ENCODE measurements at places on chromosomes 2 and 18.
A peak's percentile ranks its signal among the peaks of the same experiment; 100 is the strongest.

- H3K4me3 ChIP-seq = no peak overlapping the region
- H3K27ac ChIP-seq = no peak overlapping the region
- DNase-seq = no peak
- H3K36me3 ChIP-seq = no peaks in the 10 kb centered on the region
- H3K27me3 ChIP-seq = no peaks in the 10 kb centered on the region
Measured at GRCh38 chr2:204842661-204843485, 297.6 kb downstream of the PARD3B start.

- H3K27me3 ChIP-seq = peaks cover 6% of the 10 kb centered on the region
- H3K27ac ChIP-seq = no peak overlapping the region
- DNase-seq = no peak
- H3K4me1 ChIP-seq = no peaks in the 10 kb centered on the region
- peak overlapping the region; percentile 80 for H3K4me3 ChIP-seq
Measured at GRCh38 chr18:61893309-61893970, 633 bp upstream of the RNF152 start.

GRCh38 chr2:79670198-79670597 lies 157.3 kb downstream of the CTNNA2 start:
- H3K4me1 ChIP-seq = 0 out of 2 replicates have a peak, but pooled peaks cover 5% of the 10 kb centered on the region
- DNase-seq = peak; percentile 64
- no peaks in the 10 kb centered on the region for H3K36me3 ChIP-seq
- no peak overlapping the region for H3K27ac ChIP-seq
- no peaks in the 10 kb centered on the region for H3K27me3 ChIP-seq
- no peak overlapping the region for H3K4me3 ChIP-seq

GRCh38 chr2:205754285-205754923 lies 72.1 kb downstream of the NRP2 start:
- peaks cover 3% of the 10 kb centered on the region for H3K4me1 ChIP-seq
- H3K36me3 ChIP-seq = no peaks in the 10 kb centered on the region
- H3K27ac ChIP-seq = no peak overlapping the region
- DNase-seq = no peak

- DNase-seq = no peak
- H3K4me1 ChIP-seq = 0 out of 2 replicates have a peak, but pooled peaks cover 2% of the 10 kb centered on the region
- H3K36me3 ChIP-seq = peaks cover 2% of the 10 kb centered on the region
- H3K27ac ChIP-seq = no peak overlapping the region
- H3K27me3 ChIP-seq = no peaks in the 10 kb centered on the region
Measured at GRCh38 chr2:158650646-158651357, 144.3 kb upstream of the DAPL1 start.

GRCh38 chr2:237283131-237283928 lies 130.6 kb downstream of the COL6A3 start:
- H3K27ac ChIP-seq = no peak overlapping the region
- no peaks in the 10 kb centered on the region for H3K4me1 ChIP-seq
- no peak for DNase-seq
- no peaks in the 10 kb centered on the region for H3K27me3 ChIP-seq
- no peak overlapping the region for H3K4me3 ChIP-seq
- no peaks in the 10 kb centered on the region for H3K36me3 ChIP-seq

DNA sequence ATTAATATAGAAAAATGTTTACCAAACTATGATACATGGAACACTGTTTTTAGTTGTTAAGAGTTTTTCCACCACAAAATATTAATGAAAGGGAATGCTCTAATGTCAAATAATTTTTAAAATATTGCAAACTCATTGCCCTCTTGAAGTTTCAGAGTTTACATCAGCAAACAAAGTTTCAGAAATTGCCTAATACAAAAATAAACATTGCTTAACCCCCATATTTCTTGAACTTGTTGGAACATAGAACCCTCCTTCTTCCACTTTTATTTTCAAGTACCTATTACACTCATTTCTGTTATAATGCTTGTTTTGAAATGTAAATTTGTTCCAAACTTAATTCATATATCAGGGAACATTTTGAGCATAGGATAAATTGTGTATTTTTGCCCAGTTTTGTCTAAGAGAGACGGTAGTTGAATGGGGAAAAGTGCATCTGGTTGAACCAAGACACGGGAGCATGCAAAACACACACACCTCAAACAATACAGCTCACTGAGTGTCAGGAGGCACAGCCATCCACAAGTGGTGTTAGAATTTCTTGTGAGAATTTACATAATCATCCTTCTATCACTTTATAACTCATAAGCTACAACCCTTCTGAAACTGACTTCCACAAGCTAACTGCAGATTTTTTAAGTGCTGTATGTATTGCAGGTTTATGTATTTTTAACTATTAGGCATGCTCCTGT lies 5.3 kb upstream of the MC4R start:
- H3K27me3 ChIP-seq = no peaks in the 10 kb centered on the region
- no peak for DNase-seq
- no peak overlapping the region for H3K4me3 ChIP-seq
- no peaks in the 10 kb centered on the region for H3K36me3 ChIP-seq

GRCh38 chr2:229057976-229058553 lies 213.0 kb downstream of the PID1 start:
- no peaks in the 10 kb centered on the region for H3K4me1 ChIP-seq
- no peak overlapping the region for H3K27ac ChIP-seq
- DNase-seq = no peak

- no peaks in the 10 kb centered on the region for H3K27me3 ChIP-seq
- peaks cover 2% of the 10 kb centered on the region for H3K4me1 ChIP-seq
- no peak overlapping the region for H3K4me3 ChIP-seq
- no peak for DNase-seq
- H3K27ac ChIP-seq = no peak overlapping the region
Measured at GRCh38 chr2:96839293-96839874, 4.4 kb downstream of the ANKRD23 start.

DNA sequence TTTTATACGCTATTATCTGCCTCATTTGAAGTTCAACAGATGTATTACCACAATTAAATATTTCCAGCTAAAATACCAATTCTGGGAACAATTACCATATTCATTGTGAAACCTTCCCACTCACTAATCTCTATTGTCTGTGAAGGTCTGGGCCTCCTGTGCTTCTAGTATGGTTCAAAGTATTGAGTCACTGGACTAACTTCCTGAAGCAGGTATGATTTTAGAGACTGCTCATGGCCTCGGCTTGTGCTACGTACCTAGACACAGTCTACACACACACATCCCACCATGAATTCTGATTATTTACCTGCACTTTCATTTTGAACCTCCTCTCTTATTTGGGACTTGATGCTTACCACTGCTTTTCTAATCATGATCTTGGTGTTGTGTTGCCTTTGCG lies 180.7 kb upstream of the EPHA4 start:
- H3K27ac ChIP-seq = no peak overlapping the region
- no peaks in the 10 kb centered on the region for H3K36me3 ChIP-seq
- no peak overlapping the region for H3K4me3 ChIP-seq
- no peak for DNase-seq
- H3K27me3 ChIP-seq = no peaks in the 10 kb centered on the region

DNA sequence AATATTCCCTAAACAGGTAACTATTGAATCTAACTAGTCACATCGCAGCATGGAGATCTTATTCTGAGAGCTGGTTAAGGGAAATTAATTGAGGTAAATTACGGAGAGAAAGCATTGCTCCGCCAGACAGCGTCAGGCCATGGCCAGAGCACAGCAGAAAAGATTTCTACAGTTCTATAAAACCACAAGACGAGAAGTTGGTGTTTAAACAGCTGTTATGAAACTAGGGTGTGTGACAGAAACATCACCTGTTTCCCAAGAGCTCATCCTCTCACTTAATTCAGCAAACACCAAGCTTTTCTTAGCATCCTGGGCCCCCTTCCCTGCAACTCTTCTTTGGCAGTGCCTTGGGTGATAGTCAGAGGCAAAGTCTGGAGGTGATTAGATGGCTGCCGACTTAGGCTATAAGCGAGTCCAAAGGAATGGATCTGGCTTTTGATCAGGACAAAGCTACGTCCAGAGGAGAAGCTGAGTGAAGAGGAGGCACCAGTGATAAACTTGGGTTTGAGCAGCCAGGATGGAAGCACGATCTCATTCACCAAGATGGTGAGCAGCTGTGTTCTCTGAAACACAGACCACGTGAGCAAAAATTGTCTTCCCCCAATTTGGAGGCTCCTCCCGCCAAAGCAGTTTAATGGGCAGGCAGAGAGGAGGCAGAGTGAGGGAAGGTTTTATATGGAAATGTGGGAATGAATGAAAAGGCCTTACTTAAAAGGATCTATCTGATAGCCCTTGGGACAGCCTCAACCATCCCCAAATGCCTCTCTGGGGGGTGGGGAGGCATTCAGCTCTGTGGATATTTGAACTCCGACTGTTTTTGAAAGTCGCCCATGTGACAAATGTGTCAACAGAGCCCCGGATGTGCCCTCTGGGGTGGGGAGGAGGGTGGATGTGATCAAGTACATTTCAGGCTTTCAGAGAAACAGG lies 57.8 kb downstream of the PKDCC start:
- H3K4me1 ChIP-seq = peaks cover 2% of the 10 kb centered on the region
- no peaks in the 10 kb centered on the region for H3K36me3 ChIP-seq
- DNase-seq = no peak
- H3K4me3 ChIP-seq = no peak overlapping the region
- H3K27me3 ChIP-seq = no peaks in the 10 kb centered on the region

DNA sequence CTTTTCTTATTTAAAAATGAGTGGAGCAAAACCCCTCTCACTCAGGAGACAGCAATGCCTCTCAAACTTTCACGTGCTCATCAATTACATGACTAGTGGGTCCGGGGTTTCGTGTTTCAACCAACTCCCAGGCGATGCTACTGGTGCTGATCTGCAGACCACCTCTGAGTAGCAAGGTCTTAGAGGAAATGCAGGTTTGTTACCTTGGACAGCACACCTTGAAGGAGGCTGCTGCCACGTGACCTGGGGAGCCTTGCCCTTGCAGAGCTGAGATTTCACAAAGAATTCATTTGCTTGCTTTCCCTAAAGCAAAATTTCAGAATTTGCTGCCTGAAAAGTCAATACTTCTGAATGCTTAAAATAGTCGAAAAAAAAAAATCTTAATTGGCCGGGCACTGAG lies 32.4 kb downstream of the SMIM21 start:
- no peak overlapping the region for H3K4me3 ChIP-seq
- no peaks in the 10 kb centered on the region for H3K27me3 ChIP-seq
- H3K36me3 ChIP-seq = no peaks in the 10 kb centered on the region
- H3K27ac ChIP-seq = no peak overlapping the region

DNA sequence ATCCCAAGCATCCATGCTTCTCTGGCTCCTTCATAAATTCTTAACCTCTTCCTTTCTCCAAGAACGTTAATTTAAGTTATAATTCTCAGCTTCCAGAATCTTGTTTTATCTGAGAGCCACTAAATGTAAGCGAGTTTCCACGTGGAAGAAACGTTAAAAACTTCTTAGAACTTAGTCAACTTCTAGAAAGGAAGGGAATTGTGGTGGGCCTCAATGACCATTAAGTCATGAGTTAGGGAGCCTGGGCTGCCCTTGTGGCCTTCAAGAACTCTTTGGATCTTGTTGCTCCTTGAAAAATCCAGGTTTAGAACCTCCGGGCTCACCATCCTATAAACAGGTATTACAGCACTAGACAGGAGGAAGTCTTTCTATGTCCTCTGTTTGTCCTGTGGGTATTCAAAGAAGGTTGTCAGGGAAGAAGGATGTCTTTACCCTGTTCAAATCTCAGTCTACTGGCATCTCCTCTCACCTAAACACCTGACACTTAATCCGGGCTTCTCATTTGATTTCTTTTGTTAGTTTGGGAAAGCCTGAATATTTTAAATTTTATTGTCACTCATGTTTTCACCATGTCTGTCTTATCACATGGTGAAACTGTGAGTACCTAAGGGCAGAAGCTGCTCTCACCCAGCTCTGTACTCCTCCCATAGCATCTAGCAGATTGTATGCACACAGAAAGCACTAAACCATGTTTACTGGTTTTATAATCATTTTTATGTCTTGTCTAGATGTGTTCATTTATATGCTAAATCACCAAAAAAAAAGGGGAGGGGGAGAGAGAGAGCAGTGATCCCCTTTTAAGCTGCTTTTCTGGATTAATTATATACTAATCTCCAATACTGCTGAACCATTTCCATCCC lies 6.3 kb downstream of the RND3 start:
- peaks cover 4% of the 10 kb centered on the region for H3K36me3 ChIP-seq

DNA sequence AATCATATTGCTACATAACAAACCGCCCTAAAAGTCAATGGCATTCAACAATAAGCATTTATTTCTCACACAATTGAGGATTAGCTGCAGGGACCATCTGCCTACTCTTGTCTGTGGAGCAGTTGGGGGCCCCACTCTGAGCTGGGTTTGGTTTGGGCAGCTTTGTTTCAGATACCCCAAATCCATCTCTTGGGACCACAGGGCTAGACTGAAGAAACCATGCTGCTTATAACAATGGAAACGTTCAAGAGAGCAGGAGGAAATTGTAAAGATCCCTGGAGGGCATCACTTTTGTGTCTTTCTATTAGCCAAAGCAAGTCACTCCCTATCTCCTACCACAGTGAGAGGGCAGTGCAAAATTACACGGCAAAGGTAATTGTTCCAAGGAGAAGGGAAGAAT lies 146.5 kb upstream of the MGAT5 start:
- no peak for DNase-seq
- no peak overlapping the region for H3K4me3 ChIP-seq
- H3K4me1 ChIP-seq = no peaks in the 10 kb centered on the region
- no peak overlapping the region for H3K27ac ChIP-seq
- H3K36me3 ChIP-seq = no peaks in the 10 kb centered on the region

DNA sequence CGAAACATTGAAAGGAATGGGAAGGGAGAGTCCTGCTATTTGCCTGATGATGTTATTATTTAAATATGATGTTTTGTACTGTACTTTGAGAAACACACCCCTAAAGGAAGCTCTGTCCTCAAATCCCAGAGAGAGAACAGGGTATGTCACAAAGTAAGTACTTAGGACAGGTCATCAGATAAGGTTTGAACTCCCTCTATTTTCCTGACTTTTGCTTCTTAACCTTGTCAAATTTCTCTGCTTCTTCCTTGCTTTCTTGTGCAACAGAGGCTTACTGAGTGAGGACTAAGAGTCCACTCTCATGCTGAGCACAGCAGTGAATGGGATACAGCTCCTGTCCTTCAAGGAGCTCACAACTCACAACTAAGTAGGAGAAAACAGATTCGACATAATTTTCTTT lies 3.7 kb downstream of the DGUOK start:
- H3K4me1 ChIP-seq = no peaks in the 10 kb centered on the region
- H3K36me3 ChIP-seq = peaks cover 5% of the 10 kb centered on the region
- no peak overlapping the region for H3K4me3 ChIP-seq
- DNase-seq = no peak
- H3K27ac ChIP-seq = no peak overlapping the region

GRCh38 chr2:215724146-215724545 lies 288.3 kb upstream of the FN1 start:
- H3K4me3 ChIP-seq = no peak overlapping the region
- H3K4me1 ChIP-seq = no peaks in the 10 kb centered on the region
- no peaks in the 10 kb centered on the region for H3K27me3 ChIP-seq
- no peak overlapping the region for H3K27ac ChIP-seq
- DNase-seq = no peak

DNA sequence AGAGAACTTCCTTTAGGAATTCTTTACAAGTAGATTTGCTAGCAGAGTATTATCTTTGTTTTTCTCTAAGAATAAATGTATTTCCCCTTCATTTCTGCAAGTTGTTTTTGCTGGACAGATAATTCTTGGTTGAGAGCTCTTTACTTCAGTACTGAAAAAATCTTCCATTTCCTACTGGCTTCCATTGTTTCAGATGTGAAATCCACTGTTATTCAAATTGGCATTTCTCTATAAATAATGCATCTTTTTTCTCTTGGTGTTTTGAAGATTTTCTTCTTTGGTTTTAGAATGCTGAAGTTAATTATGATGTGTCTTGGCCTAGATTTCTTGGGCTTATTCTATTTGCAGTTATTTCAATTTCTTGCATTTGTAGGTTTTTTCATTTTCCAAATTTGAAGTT lies 270.0 kb upstream of the GYPC start:
- no peak for DNase-seq
- H3K36me3 ChIP-seq = no peaks in the 10 kb centered on the region
- no peak overlapping the region for H3K27ac ChIP-seq
- H3K4me1 ChIP-seq = no peaks in the 10 kb centered on the region
- no peaks in the 10 kb centered on the region for H3K27me3 ChIP-seq

Measured in iPS DF 6.9 (cell line).